Renal cortical epithelial cell (primary cell): ENCODE measurements at places on chromosomes 3 and 15. TPM values are rescaled to one million over a fixed set of nuclear protein-coding genes. Genes with fewer than 3 reads are reported as not detected.
A peak's percentile ranks its signal among the peaks of the same experiment; 100 is the strongest.

DNA sequence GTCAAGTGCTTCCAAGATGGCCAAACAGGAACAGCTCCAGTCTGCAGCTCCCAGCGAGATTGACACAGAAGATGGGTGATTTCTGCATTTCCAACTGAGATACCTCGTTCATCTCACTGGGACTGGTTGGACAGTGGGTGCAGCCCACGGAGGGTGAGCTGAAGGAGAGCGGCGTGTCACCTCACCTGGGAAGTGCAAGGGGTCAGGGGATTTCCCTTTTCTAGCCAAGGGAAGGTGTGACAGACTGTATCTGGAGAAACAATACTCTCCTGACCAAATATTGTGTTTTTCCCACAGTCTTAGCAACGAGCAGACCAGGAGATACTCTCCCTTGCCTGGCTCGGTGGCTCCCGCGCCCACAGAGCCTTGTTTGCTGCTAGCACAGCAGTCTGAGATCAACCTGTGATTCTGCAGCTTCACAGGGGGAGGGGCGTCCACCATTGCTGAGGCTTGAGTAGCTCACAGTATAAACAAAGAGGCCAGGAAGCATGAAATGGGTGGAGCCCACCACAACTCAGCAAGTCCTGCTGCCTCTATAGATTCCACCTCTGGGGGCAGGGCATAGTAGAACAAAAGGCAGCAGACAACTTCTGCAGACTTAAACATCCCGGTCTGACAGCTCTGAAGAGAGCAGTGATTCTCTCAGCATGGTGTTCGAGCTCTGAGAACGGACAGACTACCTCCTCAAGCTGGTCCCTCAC, 293.5 kb upstream of the SUCLG2 start:
- peak; percentile 22 for DNase-seq

DNA sequence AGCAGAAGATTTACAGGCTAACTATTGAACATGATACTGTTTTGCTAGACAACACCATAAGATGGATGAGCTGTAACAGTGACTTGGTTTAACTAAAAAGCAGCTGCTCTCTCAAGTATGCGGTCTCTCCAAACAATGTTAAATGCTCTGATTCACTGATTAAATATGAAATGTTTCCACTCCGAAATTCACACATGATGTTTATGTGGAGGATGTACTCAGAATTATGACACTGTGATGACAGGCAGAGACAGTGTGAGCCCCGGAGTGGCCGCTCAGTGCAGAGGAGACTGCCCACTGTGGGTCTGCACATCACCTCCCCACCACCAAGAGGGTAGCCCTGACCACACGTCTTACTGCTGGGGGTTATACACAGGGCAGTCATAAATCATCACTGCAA, 83.9 kb upstream of the MEX3B start:
- peak; percentile 19 for DNase-seq

GRCh38 chr3:108416111-108416869, 94.1 kb downstream of the MYH15 start:
- no peak for DNase-seq

GRCh38 chr3:188204526-188204925, 50.6 kb downstream of the LPP start:
- no peak for DNase-seq

SERPINI2 gene
- total RNA-seq: not detected in 2 replicates

DNA sequence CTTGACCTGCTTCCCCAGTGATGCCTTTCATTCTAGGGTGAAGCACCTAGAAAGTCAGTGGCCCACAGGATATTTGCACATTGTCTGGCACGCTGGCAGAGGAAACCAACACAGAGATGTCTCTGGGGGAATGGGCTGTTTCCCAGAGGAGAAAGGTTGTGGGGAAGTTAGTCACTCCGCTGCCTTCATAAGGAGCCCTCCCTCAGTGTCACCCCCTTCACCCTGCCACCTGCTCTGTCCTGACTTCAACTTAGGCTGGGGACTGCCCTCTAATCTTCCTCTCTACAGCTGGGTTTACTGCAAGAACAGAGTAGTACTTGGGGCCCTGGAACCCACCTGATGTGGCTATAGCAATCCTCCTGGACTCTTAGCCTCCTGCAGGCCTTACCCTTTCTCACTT, 5.7 kb downstream of the KLHDC8B start:
- no peak for DNase-seq

DNA sequence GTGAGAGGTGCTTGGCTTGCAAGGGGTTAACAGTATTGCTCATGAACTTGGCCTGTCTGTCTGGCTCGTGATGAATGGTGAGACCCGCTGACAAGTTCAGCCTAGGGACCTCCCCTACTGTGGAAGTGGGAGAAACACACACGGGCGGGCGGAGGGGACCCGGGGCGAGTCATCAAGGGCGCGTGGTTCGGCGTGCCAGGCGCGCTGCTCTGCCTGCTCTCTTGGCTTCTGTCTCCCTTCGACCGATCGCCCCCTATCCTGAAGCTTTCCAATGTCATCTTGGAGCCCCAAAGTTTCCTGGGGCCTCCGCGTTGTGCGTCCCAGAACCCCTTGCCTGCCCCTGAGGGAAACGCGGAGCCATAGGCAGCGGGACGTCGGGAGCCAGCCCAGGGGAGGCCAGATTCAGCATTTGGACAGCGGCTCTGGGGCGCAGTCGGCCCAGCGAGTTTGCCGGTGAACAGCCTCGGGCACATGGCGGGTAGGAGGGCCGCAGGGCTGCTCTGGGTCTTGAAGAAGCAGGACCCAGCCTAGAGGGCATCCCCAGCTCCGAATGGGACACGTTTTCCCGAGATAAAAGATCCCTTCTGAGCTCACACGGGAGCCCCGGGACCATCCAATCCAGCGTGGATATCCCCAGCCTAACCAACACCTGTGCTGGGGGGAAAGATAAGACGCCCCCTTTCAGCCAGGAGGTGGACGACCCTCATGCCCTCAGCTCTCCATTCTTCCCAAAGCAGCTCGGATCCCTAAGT, 27.0 kb upstream of the POLG start:
- peak; percentile 19 for DNase-seq

- no peak for DNase-seq
These were observed 233.7 kb downstream of the OCA2 start for GRCh38 chr15:27865323-27865922.

- DNase-seq: no peak
These were observed 56.6 kb downstream of the XXYLT1 start for GRCh38 chr3:195214381-195214780.

TLR9 gene
- total RNA-seq: not detected in 2 replicates

DNA sequence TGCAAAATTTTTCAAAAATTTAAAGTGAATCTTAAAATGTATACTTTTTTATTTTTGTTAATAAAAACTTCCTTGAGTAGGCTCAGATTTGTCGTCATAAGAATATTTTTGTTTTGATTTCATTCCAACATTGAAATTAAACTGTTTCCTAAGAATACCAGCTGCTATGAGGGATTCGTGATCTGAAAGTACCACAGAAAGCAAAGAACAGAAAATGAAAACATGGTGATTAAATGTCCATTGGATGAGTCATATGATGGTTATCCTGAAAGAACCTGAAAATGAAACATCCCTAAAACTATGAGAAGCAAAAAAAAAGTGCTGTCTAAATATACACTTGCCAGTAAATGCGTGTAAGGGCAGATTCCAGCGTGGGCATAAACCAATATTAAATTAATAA, 143.8 kb downstream of the GMNC start:
- DNase-seq: peak; percentile 80

DNA sequence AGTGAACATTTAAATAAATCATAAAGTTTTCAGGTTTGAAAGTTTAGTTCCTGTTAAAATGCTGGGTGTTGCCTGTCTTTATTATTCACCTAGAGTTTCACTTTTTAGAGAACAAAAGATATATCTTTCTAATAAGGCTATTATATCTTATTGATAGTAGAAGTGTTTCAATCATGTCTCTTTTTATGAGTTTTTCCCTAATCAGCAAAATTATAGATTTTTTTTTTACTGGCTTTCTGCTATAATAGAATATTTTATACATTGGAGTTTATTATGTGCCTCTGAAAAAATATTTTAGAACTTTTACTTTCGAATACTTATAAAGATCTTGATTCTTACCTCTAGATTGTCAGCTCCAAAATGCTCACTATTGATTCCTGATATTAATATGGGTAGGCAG, 131.5 kb downstream of the BBX start:
- DNase-seq: no peak

ARPP21 gene
- 0.15 TPM in 1 of 2 replicates, not detected in the other for total RNA-seq

EBLN2 gene
- total RNA-seq: 3.6 and 5.7 TPM in 2 replicates

IMPG2 gene
- total RNA-seq: 0.35 TPM in 2 replicates

GRCh38 chr3:180018543-180018942, 18.2 kb downstream of the PEX5L start:
- no peak for DNase-seq

DNA sequence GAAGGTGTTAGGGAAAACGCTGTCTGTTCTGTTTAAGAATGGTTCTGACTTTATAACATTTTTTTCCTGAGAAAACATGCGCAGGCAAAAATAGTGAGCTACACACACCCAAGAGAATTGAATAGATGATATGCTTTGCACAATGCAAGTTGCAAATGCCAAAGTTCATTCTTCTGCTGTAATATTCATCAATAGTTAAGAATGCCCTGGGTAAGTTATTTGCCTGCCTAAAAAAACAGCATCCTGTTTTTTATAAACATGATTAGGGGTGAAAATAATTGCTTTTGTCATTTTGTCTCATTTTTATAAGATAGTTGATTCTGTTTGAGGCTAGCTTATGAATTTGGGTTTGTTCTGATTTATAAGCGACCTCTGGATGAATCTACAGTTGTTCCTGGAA, 99.4 kb downstream of the DTWD1 start:
- no peak for DNase-seq

DNA sequence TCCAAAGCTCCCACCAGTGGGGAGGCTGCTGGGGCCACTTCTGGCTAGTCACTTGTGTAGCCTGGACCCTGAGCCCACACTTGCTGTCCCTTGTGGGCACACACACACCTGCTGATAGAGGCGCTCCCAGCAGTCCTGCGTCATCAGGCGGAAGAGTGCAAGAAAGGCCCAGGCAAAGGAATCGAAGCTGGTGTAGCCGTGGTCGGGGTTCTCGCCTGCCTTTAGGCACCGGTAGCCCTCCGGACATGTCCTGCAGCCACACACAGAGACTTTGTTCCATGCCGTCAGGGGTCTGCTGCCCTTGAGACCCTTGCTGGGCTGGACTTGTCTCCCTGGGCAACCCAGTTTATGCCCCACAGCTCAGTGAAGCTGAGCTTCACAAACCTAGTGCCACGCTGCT, 42.9 kb downstream of the SCN5A start:
- no peak for DNase-seq

GRCh38 chr15:90823455-90823974, 44.9 kb upstream of the FURIN start:
- no peak for DNase-seq

CHRFAM7A gene
- 2.0 and 4.7 TPM in 2 replicates for total RNA-seq

FBXO40 gene
- total RNA-seq: not detected in 2 replicates

CCDC39 gene
- under 0.01 and 0.10 TPM in 2 replicates for total RNA-seq

GRCh38 chr3:14871456-14872200, 52.9 kb downstream of the FGD5 start:
- no peak for DNase-seq

- no peak for DNase-seq
These were observed 42.5 kb downstream of the GLB1 start for GRCh38 chr3:33054100-33055092.

- DNase-seq: peak; percentile 69
These were observed 151.4 kb downstream of the IGF1R start for GRCh38 chr15:98799461-98800390.

DNA sequence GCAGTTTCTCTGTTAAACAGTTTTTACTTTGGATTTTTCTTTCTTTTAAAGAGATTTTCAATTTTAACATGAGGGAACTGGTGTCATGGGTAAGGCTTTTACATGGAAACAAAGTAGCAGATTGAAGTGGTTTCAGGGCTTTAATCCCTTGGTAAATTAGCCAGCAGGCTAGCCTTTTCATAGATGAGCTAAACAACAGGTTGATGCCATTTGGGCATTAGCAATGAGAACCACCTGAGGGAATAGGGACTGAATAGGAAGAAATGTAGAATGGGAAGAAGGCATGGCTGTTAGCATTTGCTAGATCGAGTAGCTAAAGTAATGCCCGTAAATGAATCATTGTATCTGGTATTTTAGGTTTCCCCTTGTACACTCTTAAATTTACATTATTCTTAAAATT, 165.5 kb upstream of the MLF1 start:
- DNase-seq: no peak

- no peak for DNase-seq
These were observed 41.6 kb downstream of the DAG1 start for GRCh38 chr3:49511639-49512038.

SHC4 gene
- total RNA-seq: 0.89 and 7.3 TPM in 2 replicates

GRCh38 chr15:39631357-39631756, 50.5 kb downstream of the THBS1 start:
- no peak for DNase-seq

- no peak for DNase-seq
These were observed 564.6 kb downstream of the MFSD1 start for GRCh38 chr3:159366476-159366875.

RAB7A gene
- total RNA-seq: 33.9 and 100.0 TPM in 2 replicates

ST6GAL1 gene
- total RNA-seq: 14.6 and 40.3 TPM in 2 replicates

PIF1 gene
- total RNA-seq: 0.60 and 5.7 TPM in 2 replicates

DNA sequence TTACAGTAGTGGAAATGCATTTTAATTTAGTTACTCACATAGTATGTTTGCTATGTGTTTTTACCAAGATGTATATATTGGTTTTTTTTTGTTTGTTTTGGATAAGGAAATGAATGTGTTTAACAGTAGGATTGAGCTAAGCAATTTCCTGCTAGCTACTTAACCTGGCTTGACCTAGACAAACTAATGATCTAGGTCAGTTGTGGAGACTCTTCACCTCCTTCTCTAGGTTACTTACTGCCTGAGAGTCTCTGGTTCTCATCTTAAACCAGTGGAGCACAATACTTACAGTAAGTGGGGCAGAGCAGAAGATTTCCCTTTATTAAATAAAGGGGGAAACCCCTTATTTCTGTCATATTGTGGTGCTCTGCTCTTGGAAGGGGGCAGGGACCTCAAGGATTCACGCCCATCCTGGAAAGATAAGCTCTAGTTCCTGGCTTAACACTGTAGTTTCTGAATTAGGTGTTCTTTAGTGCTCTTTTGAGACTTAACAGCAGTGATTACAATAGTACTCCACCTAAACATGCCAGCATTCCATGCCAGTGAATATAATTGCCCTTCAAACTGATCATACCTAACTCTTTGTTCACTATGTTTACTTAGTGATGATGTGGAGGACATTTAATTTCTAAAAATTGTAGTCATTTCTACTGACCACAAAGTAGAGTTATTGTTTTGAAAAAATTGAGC, 79.9 kb downstream of the UBP1 start:
- peak; percentile 74 for DNase-seq

GRCh38 chr15:40956541-40956982, 3.3 kb downstream of the CHAC1 start:
- DNase-seq: no peak

DNA sequence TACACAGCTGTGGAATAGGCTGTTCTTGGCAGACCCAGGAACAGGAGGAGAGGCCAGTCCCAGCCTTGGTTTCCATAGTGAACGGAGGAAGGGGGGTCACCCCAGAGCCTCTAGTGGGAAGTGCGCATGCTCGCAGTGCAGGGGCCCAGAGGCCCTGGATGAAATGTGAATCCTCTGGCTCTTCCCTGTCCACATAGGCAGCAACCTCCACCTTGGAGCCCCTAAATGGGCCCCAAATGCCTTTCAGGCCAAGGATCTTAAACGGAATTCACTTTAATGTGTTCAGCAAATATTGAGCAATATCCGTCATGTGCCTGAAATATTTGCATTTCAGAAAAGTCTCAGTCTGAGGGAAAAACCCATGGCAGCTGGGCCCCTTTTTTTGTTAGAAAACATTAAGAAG, 3.3 kb upstream of the NDN start:
- no peak for DNase-seq

GRCh38 chr3:46085421-46086082, 58.3 kb upstream of the XCR1 start:
- DNase-seq: no peak

- no peak for DNase-seq
These were observed 106.2 kb downstream of the ST8SIA2 start for GRCh38 chr15:92499731-92500530.

- DNase-seq: no peak
These were observed 93.7 kb downstream of the ZNF280D start for GRCh38 chr15:56639631-56640030.
